ENCODE measurements at places on chromosomes 7 and 10.

DNA sequence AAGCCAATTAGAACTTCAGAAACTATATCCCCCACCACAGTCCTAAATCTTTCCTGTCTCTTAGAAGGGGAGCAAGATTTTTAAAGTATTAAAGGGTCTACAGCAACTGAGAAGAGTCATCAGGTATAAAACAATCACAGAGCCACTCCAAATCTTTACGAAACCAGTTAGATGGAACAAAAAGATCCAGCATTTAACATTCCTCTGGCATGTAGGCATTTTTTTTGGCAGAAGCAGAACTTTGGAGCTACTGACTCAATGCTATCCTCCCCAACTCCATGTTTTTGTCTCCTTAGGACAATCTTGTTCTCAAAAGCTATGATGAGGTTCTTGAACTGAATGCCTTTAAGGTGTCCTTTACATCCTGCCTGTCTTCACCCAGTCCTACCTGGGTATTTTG is 333.3 kb downstream of the PRPF18 start:
- no peak for DNase-seq

DNA sequence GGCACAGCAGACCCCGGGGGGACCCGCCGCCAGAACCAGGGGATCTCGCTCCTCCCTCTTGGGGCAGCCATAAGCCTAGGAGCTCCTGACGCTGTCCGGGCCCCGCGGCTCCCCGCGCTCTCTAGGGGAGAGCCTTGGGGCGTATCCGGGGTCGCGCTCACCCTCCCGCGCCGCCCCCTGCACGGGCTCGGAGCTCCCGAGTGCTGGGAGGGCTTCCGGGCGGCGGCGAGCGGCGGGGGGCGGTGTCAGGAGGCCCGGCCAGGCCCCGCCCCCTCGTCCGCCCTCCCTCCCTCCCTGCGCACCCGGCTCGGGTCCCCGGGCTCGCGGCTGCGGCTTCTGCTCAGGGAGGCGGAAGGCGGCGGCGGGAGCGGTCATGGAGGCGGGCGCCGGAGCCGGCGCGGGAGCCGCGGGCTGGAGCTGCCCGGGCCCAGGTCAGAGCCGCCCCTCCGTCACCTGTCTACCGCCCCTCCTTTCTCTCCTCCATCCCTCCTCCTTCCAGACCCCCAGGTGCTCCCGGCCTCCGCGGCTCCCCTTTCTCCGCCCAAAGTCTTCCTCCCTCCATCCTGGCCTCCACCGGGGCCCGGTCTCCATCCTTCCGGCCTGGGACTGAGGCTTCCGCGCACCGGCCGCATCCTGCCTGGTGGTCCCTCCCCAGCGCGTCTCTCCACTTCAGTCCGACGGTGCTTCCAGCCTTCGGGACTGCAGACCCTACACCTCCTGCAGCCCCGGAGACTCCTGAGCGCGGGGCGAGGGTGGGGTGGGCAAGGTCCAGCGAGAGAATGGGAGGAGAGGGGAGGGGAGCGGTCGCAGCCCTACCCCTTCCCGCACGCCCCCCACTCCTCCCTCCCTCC is at the start of gene CCDC136:
TSS of gene CCDC136 (plus strand) at position 848 of the 851 bp plus-strand sequence. CDS start 444 bp downstream, outside the sequence.
- DNase-seq = no peak

DNA sequence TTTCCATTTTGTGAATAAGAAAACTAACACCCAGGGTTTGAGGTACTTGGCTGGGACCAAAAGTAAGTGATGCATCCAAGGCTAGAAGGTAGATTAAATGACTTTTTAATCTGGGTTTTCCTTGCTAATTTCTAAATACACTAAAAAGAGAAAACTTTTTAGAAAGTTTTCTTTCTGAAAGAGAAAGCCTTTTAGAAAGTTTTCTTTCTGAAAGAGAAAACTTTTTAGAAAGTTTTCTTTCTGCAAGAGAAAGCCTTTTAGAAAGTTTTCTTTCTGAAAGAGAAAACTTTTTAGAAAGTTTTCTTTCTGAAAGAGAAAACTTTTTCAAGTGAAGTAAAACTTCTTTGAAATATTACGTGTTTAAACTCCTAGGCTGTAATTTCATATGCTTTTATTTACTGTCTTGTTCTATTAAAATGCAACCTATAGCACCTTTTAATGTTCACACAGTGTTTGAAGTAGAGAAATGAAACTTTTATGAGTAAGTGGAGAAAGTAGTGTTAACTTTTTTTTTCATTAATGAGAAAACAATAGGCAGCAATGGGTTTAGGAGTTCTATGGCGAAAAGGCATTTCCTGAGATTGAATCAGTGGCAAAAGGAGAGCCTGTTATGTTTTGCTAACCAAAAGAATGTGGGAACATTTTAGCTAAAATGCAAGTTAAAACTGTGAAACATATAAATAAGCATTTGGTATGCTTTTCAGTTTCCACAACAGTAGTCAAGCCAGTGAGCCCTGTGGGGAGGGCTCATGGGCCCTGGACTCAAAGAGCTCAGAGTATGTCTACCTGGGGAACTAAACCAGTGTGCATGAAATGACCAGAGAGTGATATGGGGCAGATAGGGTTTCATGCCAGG is 103.7 kb downstream of the RBM20 start:
- DNase-seq = no peak

DNA sequence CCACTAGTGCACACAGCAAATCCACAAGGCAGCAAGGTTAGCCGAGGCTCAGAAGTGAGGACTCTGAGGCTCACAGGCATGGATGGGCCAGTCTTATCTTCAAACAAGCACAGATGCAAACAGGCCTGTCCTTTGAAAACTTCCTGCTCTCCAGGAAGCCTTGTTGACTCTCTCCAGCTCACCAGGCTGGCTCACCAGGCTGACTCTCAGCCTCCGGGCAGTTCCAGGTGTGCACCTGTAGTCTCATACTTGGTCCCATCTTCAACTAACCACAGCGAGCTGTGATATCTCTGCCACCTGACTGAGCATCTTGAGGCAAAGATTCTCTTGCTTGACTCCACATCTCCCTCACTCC is 173.9 kb upstream of the ZMIZ1 start:
- DNase-seq = no peak

GRCh38 chr7:55247428-55247827 is 117.7 kb upstream of the LANCL2 start:
- DNase-seq = no peak

- DNase-seq = no peak
Observed at GRCh38 chr10:128630787-128631252, 504.6 kb upstream of the MKI67 start.

- no peak for DNase-seq
Observed at GRCh38 chr7:82975811-82976468, 186.7 kb downstream of the PCLO start.

DNA sequence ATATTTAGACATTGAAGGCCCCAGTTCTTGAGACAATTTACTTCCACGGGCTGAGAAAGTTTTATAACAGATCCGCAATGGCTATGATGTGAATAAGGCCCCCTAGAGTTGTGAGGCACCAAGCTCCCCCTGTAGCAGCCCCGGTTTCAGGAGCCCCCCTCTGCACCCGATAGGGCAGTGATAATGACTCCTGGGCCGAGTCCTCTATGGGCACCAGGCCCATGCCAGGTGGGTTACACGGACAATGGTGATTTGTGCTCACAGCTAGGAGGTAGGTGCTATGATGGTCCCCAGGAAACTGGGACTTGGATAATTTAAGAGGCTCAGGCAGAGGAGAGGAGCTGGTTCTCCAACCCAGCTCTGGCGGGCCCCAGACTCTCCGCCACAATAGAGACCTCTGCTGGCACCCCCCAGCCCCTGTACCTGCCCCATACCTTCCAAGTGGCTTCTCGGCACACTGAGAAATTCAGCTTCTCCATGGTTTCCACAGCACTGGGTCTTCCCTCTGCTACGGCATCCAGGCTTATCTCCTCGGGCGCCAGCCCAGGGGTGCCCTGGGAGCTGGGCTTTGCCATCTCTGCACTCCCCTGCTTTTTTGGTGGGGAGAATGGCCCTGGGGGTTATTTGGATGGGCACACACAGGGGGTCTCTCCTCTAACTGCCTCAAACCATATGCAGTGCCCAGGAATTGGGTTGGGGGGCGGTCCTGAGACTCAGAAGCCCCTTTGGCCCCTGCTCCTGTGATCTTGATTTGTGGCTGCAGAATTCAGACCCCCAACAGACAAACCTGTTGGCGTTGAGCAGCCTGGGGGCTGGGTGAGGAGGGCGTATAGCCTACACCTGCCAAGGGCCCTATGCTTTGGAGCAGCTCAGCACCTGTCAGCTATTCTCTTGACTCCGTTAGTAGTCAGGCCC is 12.2 kb upstream of the KCP start:
- no peak for DNase-seq

Measured in SIG-M5 (cell line).